Kidney epithelial cell (primary cell): ENCODE measurements at places on chromosomes 4 and X.
A peak's percentile ranks its signal among the peaks of the same experiment; 100 is the strongest.

DNA sequence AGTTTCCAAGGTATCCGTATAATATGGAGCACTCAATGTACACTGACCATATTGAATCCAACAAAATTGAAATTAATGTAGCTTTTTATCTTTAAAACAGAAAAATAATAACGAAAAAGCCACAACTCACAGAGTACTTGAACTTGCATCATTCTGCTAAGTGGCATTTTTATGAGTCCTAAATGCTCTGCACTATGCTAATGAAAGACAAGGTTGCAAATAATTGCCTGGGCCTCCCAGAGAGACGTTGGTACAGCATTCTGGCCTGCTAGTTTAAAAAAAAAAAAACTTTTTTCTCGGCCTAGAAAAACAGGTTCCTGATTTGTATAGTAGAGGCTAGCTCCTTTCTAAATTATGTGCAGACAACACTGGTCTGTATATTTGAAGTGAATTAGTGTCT lies 4.3 kb upstream of the FAM9B start:
- DNase-seq: no peak

- no peak for DNase-seq
Observed at GRCh38 chr4:126513596-126513995, 1119.2 kb upstream of the INTU start.

DNA sequence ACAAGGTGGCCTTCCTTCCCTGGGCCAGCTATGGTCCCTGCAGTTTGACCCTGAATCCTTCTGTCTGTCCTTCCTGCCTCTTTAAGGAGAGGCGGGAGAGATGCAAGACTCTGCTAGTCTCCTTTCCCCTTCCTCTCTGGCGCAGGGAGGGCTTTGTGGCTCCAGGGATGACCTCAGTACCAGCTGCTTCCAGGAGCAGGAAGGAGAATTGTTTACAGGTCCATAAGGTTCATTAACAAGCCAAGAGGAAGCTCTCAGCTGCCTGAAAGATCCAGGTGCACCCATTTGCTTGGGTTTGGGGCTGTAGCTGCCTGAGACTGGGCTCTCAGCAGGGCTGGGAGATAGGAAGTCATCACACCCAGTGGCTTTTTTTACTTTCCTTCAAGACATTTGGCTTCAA lies 4.0 kb upstream of the FATE1 start:
- no peak for DNase-seq

DNA sequence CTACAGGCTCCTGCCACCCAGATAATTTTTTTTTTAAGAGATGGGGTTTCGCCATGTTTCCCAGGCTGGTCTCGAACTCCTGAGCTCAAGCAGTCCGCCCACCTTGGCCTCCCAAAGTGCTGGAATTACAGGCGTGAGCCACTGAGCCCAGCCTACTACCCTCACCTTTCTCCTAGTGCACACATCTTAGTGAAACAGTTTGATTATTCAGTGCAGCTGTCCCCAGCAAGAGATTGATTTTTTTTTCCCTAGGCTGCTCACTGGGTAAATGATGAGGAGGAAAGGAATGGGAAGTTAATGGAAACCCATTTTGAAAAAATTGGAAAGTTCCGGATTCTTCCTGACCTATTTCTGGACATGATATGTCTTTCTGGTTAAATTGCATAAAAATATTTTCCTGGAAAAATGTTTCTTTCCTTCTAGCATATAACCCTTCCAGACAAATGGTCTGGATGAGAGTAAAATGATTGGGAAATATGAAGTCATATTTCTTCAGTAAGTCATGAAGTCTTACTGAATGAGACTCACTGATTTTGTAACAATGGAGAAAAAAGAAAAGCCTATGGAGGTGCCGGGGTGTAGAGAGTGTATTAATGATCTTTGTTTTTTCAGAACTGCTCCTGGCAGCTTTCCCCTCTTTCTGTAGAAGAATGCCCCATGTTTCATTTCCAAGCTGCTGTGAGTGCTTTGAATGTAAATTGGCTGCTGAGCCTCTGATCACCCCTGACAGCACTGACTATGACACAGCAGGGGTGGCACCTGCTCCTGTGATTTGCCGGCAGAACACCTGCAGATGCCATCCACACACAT lies 19.5 kb upstream of the ZNF41 start:
- no peak for DNase-seq

DNA sequence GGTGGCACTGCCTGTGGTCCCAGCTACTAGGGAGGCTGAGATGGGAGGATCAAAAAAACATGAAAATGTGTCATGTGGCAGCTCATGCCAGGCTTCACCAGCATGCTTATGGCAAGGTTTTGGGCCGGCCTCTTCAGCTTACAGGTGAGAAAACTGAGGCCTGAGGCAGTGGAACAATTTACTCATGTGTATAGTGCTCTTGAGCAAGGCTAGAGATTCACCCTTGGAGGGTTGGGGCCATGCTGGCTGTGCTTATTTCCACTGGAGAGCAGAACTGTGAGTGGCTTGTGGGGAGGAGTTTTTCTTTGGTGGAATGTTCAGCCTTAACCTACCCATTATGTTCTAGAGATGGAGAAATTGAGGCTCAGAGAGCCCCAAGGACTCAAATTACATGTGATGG lies 31.8 kb downstream of the NSD2 start:
- DNase-seq: no peak

GRCh38 chrX:155679715-155680114 lies 67.0 kb upstream of the TMLHE start:
- no peak for DNase-seq

- DNase-seq: no peak
Observed at GRCh38 chr4:77432717-77433417, 172.8 kb upstream of the CXCL13 start.

GRCh38 chr4:41887821-41888686 lies 47.2 kb upstream of the TMEM33 start:
- peak; percentile 16 for DNase-seq

- no peak for DNase-seq
Observed at GRCh38 chr4:2958446-2958845, 4.8 kb downstream of the NOP14 start.

DNA sequence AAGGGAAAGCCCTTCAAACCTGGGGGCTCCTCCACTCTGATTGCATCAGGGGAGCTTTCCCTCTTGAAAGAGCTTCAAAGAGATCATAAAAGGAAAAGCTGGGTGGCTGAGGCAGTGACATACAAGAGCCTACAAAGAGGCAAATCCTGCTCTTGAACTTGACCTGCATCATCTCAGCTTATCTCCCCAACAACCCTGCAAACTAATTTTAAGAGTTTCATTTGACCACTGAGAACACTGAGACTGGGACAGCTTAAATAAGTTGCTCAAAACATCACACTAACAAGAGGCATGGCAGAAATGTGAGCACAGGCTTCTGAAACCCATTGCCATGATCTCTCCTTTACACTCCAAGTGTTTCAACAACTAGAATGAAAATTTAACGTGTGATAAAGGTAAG lies 101.6 kb upstream of the PPARGC1A start:
- no peak for DNase-seq

GRCh38 chrX:136778916-136779315 lies 1.8 kb downstream of the ARHGEF6 start:
- no peak for DNase-seq

- DNase-seq: no peak
Observed at GRCh38 chr4:145851511-145852201, 87.0 kb downstream of the ZNF827 start.

DNA sequence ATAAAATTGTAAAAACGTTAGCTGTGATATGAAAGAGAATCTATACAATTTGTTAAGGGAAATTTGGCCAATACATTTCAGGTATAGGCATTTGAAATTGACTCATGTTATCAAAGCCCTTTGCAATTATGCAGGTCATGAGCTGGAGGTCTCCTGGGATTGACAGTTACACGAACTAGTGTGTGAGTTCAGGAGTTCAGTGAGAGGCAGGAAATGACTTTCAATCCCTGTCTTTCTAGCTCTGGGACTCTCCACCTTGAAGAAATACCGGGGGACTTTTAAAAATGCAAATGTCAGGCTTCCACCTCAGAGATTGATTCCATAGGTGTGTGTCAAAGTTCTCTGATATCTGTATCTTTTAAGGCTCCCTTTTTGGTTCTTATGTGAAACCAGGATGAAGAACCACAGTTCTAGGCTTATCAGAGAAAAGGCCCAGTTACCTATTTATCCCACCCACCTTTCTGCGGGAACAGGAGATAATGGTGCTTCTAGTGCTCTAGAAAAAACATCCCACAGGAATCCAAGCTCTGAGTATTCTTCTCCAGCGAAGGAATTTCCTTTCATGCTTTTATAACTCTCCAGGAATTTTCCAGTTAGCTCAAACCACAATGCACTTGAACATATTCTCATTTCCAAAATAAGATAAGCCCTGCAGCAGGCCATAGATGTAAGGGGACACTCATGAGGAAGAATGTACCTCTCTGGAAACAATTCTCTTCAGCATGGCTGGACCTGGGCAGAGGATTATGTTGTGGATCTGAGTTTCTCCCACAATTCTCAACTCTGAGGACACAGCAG lies 501.0 kb downstream of the IDS start:
- DNase-seq: no peak

DNA sequence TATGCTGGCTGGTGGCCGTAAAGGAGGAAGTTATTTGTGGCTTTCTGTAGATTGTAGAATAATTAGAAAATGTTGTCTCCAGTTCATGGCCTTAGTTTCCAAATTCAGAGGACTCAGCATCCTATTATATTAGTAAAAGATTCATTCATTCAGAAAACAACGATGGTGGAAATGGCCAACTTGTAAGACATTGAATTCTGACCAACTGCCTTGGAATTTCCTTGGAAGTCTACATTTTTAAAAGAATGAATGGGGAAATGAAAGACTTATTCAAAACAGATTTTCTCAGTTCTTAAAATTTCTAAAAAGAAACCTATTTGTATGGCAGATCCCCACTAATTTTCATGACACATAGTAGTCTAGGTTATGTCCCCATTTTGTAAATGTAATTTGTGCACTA lies 561.5 kb downstream of the ANKRD50 start:
- no peak for DNase-seq

GRCh38 chrX:45157647-45158046 lies 43.0 kb downstream of the DIPK2B start:
- no peak for DNase-seq

GRCh38 chrX:13284570-13284969 lies 35.3 kb downstream of the ATXN3L start:
- DNase-seq: no peak

GRCh38 chr4:95715830-95716229 lies 124.1 kb upstream of the PDHA2 start:
- DNase-seq: no peak

- DNase-seq: no peak
Observed at GRCh38 chrX:54419559-54420302, 20.5 kb upstream of the TSR2 start.

DNA sequence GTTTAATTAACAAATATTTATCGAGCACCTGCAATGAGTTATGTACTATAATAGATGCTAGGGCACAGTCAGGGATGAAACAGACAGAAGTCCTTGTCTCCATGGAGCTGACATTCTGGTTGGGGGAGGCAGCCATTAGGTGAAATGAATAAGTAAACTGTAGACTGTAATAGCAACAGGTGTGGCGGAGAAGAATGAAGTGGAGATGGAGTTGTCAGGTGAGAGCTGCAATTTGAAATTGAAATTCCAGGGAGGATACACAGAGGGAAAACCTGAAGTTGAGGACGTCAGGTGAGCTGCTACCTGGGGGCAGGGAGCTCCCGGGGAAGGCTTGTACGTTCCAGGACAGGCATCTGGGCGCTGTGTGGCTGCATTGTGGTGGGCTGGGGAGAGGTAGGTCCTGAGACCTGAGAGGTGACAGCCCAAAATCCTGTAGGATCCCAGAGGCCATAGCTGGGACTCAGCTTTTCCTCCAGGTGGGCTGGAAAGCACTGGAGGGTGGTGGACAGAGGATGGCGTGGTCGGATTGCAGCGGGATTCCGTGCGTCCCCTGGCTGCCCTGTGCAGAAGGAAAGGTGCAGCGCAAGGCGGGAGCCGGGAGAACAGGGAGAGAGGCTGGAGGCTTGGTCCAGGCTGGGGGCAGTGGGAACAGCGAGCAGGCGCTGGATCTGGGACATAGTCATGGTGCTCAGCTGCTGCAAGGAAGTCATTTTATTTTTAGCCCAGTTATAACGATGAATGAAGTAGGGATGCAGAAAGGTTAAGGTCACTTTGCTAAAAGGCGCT lies 24.8 kb downstream of the CYTL1 start:
- no peak for DNase-seq

GRCh38 chrX:148530464-148531077 lies 30.2 kb downstream of the AFF2 start:
- DNase-seq: no peak

DNA sequence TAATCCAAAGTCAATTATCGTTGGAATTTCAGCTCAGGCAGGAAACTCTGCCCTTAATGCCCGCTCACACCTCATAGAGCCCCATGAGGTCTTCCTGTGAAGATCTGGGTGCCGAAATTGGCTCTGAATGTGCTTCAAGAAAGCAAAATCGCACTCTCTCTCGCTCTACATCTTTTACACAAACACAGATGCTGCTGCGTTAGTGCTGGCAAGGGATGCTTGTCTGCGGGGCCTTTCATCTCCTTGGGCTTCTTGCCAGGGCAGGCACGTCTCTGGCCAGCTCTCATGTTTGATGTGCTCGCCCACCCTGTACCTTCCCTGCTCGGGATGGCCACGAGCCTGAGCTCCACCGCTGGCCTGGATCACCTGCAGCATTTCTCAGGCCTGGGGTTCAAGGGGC lies 66.5 kb downstream of the CLCN4 start:
- DNase-seq: no peak

DNA sequence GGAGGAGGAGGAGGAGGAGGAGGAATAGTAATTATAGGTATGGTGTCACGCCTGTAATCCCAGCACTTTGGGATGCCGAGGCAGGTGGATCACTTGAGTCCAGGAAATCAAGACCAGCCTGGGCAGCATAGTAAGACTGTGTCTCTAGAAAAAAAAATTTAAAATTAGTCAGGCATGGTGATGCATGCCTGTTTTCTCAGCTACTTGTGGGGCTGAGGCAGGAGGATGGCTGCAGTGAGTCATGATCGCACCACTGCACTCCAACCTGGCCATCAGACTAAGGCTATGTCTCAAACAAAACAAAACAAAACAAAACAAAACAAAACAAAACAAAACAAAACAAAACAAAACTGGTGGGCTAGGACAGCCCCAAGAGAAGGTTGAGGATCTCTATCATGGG lies 3.0 kb downstream of the STARD8 start:
- DNase-seq: no peak

DNA sequence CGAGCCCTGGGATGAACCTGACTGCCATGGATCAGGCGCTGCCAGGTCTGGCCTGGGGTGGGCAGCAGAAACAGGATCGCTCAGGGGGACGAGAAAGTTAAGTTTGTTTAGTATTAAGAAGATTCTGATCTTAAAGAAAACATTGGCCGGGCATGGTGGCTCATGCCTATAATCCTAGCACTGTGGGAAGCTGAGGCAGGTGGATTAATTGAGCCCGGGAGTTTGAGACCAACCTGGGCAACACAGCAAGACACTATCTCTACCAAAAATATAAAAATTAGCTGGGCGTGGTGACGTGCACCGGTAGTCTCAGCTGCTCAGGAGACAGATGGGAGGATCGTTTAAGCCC lies 696 bp upstream of the FLNA start:
- no peak for DNase-seq

DNA sequence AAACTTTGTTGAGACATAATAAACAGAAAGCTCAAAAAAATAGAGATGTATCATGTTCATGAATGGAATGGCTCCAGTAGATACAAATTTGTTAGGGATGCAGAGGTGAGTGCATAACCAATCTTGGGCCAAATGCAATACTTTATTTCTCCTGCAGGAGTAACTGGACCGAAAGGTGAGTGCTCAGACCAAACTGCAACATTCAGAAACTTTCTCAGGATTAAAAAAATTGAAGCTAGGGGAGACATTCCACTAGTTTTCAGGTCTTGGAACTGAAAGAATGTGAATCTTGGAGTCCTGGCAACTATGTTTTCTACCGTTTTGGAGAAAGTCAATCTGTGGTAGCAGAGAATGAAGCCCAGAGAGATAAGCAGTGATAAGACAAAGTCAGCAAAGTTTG lies 21.2 kb upstream of the LCORL start:
- DNase-seq: no peak

- DNase-seq: peak; percentile 23
Observed at GRCh38 chr4:38752372-38752940, 30.3 kb downstream of the TLR10 start.
